Right cardiac atrium (tissue), 5 donors: ENCODE measurements at places on chromosomes 3 and 15. TPM values are rescaled to one million over a fixed set of nuclear protein-coding genes. Genes with fewer than 3 reads are reported as not detected.

GRCh38 chr3:44415421-44415820 lies 62.0 kb downstream of the ZNF445 start:
- DNase-seq = no peak

DNA sequence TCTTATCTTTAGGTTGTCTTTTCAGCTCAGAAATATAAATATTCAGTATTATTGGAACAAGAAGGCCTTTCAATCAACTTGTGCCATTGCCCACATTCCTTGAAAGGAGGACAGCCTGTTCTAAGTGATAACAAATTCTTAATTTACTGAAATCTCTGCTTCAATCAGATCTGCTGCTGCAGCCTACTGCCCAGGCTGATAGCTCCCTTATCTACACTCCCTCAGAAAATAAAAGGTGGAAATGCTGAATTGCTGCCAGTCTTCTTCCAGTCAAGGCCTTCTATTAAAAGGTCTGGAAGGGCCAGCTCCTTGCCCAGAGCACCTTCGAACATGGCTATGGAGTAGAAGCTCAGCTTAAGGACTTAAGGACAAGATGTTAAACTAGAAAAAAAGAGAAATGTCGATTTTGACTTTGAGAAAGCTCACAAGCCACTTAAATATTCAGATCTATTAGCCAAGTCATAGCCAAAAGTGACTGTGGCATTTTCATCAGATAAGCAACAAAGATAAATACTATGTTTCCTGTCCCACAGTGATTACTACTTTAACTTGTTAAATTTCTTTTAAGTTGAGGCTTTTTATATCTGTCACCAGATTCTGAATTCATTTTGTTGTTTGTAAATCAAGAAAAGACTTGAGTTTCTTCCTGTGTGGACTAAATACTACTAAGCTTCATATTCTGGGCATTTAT lies 480.5 kb upstream of the CBLB start:
- DNase-seq = no peak

- DNase-seq = no peak
These were observed at the start of gene DNAH1 for GRCh38 chr3:52315977-52316764. Gene DNAH1, plus strand, starts transcription at chr3:52316319. Its CDS starts 6,124 bp downstream, at chr3:52322443.

GRCh38 chr3:67646586-67647234 lies 7.7 kb downstream of the SUCLG2 start:
- DNase-seq = no peak

GRCh38 chr15:42494998-42495360 lies 455 bp upstream of the SNAP23 start:
- DNase-seq = peak; percentile 42

DNA sequence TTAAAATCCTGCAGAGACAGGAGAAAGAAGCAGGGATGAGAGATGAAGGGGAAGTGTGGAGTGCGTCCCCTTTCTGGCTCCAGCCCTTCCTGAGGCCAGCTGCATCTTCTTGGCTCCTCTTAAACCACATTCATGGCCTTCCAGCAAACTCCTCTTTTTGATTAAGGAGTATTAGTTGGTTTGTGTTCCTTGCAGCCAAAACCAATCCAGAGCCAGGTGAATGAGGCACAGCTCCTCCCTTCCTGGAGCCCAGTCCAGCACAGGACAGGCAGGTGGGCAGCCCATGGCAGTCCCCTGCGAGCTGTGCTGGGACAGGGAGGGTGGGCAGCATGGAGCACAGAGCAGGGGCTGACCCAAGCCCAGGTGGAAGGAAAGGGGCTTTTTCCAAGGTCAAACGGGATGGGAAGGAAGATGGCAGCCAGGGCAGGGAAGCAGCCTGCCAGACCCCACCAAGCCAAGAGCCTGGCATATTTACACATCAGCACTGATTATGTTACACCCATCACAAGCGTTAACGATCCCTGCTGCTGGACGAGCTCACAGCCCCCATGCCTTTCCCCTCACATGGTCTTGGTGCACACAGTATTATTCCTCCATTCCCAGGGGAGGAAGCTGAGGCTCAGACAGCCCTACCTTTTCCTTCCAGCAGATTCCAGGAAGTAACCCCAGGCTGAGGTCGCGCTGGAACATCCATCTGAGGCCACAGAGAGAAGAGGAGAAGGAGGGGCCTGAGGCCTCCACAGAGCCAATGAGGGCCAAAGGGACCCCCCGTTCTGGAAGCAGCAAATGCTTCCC lies 175.6 kb downstream of the SMAD6 start:
- peak; percentile 77 for DNase-seq

DNA sequence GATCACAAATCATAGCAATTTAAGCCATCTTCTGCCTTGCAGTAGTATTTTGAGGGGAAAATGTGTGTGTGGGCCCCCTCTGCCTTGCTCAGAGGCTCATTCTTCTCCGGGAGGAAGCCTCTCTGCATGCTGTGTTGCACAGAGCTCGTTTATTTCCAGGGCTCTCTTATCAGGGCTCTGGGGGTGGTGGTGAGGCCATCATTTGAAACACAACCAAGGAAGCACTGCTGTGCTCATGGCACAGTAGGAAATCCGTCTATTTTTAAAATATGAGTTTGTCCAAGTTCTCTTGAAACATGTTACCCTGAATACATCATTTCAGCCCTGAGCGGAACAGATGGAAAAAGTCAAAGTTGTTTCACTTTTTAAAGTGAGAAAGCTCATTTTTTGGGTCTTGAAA lies 369.0 kb upstream of the CFAP20DC start:
- no peak for DNase-seq

DNA sequence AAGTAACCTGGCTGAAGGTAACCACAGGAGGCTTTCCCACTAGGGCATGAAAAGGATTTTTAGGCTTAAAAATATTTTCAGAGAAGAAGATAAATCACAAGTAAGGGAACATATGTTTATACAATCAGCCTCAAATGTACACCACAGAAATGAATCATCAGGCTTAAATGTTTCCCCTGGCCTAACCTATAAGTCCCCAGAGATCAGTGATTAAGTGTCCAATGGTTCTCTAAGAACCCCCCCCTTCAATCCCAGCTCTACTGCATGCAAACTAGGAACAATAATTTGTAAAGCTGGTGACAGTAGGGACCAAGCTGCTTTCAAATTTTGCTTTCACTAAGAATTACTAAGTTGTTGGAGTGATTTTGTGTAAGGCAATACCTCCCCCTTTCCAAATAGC lies 431.6 kb upstream of the LMCD1 start:
- no peak for DNase-seq

Gene CHSY1
- 11.9 TPM for polyA plus RNA-seq

Gene GOLGA6L7
- not detected for polyA plus RNA-seq

Gene SLITRK3
- polyA plus RNA-seq = 0.29 TPM

Gene BCL2A1
- 0.41 TPM for polyA plus RNA-seq
